ENCODE measurements at places on chromosomes 1 and 21.
A peak's percentile ranks its signal among the peaks of the same experiment; 100 is the strongest.

- H3K4me3 ChIP-seq, result no peak overlapping the region
- H3K36me3 ChIP-seq, result no peaks in the 10 kb centered on the region
- no peaks in the 10 kb centered on the region for H3K27me3 ChIP-seq
- no peak for DNase-seq
Observed at GRCh38 chr21:42157606-42158310, 61.2 kb upstream of the ABCG1 start.

DNA sequence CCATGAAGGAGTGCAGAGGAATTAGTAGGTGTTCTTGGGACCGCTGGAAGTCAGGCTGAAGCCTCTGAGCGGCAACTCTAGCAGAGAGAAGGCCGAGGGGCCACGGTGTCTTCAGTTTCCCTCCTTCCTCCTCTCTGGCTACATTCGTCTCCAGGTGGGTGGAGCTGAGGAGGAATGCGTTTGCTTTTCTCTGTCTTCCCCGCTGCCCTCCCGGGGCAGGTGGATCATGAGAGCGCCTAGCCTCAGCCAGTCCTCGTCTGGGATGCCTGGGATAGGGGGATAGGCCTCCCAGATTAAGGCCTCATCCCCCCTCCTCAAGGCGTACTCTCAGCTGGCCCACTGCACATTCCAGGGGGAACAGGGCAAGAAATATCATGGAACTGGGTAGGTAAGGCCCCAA, 7.5 kb upstream of the GOLT1A start:
- no peaks in the 10 kb centered on the region for H3K36me3 ChIP-seq
- H3K4me3 ChIP-seq, result no peak overlapping the region
- no peak overlapping the region for H3K27ac ChIP-seq
- no peaks in the 10 kb centered on the region for H3K27me3 ChIP-seq
- DNase-seq, result no peak

DNA sequence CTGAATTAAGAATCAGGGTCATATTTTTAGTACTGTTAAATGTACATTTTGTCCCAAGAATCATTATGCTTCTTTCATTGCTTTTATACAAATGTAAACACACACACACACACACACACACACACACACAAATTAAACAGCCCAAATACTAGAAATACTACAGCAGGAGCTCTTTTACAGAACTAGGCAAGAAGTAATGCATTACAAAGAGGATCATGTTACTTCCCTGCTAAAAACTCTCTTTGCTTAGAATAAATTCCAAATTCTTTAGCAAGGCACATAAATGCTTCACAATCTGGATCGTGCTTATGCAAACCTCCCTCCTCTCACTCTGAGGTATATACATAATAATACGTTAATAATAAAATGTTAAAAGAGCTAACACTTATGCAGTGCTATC, 720.4 kb upstream of the ADGRL4 start:
- no peaks in the 10 kb centered on the region for H3K36me3 ChIP-seq
- H3K4me3 ChIP-seq, result no peak overlapping the region
- no peak for DNase-seq
- H3K27me3 ChIP-seq, result no peaks in the 10 kb centered on the region
- no peak overlapping the region for H3K27ac ChIP-seq

GRCh38 chr21:9750341-9751086, 770.9 kb upstream of the TPTE start:
- H3K36me3 ChIP-seq, result no peaks in the 10 kb centered on the region
- DNase-seq, result no peak
- H3K4me3 ChIP-seq, result no peak overlapping the region
- H3K27ac ChIP-seq, result no peak overlapping the region
- H3K4me1 ChIP-seq, result no peaks in the 10 kb centered on the region
- no peaks in the 10 kb centered on the region for H3K27me3 ChIP-seq

- no peaks in the 10 kb centered on the region for H3K27me3 ChIP-seq
- H3K36me3 ChIP-seq, result peaks cover 35% of the 10 kb centered on the region
- peak within 1 kb of the TSS; percentile 89 for H3K27ac ChIP-seq
- H3K4me3 ChIP-seq, result peak within 1 kb of the TSS; percentile 86
- DNase-seq, result peak; percentile 85
Observed at GRCh38 chr1:161749509-161750407, at the start of gene DUSP12. DUSP12 (plus strand) TSS chr1:161749786; CDS start chr1:161749802, 16 bp downstream.

DNA sequence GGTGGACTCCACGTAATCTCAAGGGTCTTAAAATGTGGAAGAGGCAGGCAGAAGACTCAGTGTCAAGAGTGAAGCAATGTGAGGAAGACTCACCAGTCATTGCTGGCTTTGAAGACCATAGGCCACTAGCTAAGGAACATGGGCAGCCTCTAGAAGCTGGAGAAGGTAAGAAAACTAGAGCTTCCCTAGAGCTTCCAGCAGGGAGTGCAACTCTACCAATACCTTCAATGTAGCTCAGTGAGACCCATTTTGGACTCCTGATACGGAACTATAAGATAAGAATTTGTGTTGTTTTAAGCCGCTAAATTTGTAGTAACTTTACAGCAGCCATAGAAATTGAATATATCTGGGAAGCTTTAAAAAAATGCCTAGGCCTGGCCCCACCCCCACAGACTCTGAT, 18.9 kb downstream of the METTL13 start:
- no peak overlapping the region for H3K4me3 ChIP-seq
- peaks cover 15% of the 10 kb centered on the region for H3K36me3 ChIP-seq
- DNase-seq, result no peak
- H3K27ac ChIP-seq, result no peak overlapping the region
- no peaks in the 10 kb centered on the region for H3K27me3 ChIP-seq
